ENCODE measurements at places on chromosomes 13 and 19.

GRCh38 chr19:53466726-53467484 is 628 bp upstream of the ZNF813 start:
- no peak for DNase-seq

GRCh38 chr19:4052114-4052992 is 14.3 kb downstream of the ZBTB7A start:
- DNase-seq: no peak

GRCh38 chr13:21050288-21051197 is 10.8 kb downstream of the LATS2 start:
- no peak for DNase-seq

GRCh38 chr19:18949858-18950257 is 8.8 kb upstream of the HOMER3 start:
- DNase-seq: no peak
